ENCODE measurements at places on chromosomes 1 and 21.

- DNase-seq, result no peak
Measured at GRCh38 chr1:118115567-118116295, 69.3 kb downstream of the SPAG17 start.

- DNase-seq, result peak; percentile 92
Measured at GRCh38 chr1:85297855-85298629, 21.6 kb upstream of the BCL10 start.

DNA sequence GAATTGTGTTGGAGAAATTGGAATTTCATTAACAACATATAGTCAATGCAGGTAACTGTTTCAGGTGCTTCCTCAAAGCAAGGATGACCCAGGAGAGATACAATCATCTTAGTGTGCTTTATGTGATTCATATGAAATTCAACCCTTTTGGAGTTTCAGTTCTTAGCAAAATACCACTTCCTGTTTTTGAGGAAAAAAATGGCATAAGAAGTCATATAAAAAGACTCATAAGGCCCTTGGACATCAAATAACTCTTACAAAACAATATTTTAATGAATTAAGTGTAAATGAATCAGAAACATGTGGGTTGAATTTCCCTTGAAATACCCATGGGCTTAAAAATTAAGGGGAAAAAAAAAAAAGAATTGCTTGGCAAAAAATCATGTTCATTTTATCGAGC lies 926.6 kb downstream of the LTN1 start:
- no peak for DNase-seq

GRCh38 chr1:199859491-199859933 lies 168.0 kb upstream of the NR5A2 start:
- DNase-seq, result no peak

GRCh38 chr1:234605399-234605982 lies 4.5 kb downstream of the IRF2BP2 start:
- no peak for DNase-seq

DNA sequence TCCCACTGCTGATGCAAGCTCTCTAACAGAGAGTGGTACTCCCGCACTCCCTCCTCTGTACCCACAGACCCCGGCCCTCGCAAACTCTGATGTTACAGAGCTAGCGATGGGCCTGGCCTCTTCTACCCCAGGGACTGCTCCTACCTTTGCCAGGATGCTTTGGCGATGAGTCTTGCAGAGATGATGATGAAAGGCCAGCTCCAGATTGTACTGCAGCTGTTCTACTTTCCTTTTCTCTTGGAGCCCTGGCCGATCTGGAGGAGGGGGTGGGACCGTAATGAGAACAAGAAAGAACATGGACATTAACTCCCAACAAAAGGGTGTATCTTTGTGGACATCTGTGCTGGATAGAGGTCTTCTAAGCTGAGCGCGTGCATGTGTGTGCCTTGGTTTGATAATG lies 6.0 kb upstream of the LINGO4 start:
- DNase-seq, result no peak

DNA sequence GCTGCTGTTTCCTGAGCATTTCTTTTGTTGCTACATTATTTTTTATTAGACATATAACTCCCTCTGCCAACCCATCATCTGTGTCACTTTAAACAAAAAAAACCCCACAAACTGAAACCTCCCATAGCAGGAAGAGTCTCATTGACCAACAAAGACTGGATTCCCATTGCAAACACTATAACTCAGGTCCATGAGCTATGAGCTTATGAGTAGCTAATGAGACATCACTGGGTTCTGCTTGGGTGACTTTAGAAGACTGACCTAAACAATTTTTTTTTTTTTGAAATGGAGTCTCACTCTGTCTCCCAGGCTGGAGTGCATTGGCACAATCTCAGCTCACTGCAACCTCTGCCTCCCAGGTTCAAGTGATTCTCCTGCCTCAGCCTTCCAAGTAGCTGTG lies 212.8 kb downstream of the LTN1 start:
- no peak for DNase-seq

GRCh38 chr1:56215771-56216170 lies 363.6 kb downstream of the PLPP3 start:
- no peak for DNase-seq

GRCh38 chr1:151986501-151987190 lies 7.0 kb downstream of the S100A10 start:
- DNase-seq, result no peak

- DNase-seq, result peak; percentile 72
Measured at GRCh38 chr1:159869173-159869572, 6.7 kb upstream of the VSIG8 start.

- no peak for DNase-seq
Measured at GRCh38 chr1:150606463-150607142, 22.8 kb downstream of the ENSA start.

DNA sequence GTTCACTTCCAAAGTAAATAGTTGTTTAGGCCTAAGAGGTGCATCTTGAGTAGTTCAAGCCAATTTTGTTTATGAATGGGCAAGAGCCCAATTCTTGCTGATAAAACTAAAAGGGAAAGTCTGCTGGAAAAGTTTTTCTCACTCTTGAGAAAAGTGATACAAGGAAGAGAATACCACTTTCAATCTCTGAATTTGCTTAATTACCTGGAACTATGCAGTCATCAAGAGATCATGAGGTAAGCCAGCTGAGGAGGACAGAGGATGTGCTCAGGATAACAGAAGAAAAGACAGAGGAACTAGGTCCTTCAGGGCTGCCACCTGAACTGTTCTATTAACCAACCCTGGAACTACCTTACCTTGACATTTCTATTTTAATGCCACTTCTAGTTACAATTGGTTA lies 42.2 kb downstream of the ILDR2 start:
- DNase-seq, result no peak

- DNase-seq, result no peak
Measured at GRCh38 chr1:51690285-51690961, 73.5 kb downstream of the OSBPL9 start.

DNA sequence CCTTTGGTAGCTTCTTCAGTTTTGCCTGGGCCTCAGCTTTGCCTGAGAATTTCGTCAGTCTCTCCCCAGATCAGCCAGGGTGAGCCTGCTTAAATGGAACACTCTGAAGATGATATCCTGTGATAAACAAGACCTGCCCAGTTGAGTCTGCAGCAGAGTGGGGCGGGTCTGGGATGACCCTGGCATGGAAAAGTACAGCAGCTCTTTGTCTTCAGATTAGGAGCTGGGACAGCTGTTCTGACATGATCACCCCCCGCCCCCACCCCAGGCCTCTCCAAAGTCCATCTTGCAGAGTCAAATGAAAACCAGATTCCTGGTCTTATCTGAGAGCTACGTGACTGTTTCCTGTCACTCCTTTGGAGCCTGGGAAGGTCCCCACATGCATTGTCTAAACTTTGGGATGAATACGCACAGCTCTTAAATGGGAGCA lies 2.2 kb upstream of the TMEM51 start:
- no peak for DNase-seq

DNA sequence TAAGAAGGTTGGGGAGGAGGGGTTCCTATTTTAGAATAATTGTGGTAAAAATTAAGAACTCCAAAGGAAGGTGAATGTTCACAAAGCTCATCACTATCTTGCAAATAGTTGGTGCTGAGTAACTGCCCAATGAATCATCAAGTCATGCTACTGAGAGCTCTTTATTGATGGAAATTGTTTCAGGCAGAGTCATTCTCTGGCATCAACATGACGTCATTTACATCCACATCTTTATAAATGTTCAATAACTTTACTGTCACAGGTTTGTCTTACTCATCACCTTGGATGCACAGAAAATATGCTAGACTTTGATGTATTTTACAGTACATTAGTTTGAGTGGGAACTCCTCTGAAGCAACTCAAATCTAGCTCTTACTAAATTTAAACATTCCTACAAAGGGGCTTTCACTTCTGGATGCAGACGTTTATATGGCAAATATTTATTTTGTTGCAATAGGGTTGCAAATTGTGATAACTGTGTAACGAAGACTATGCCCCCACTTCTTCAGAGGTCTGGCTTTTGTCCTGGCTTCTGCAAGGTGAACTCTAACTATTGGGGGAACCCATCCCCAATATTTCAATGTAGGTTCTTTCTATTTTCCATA lies 273.7 kb upstream of the AJAP1 start:
- no peak for DNase-seq

DNA sequence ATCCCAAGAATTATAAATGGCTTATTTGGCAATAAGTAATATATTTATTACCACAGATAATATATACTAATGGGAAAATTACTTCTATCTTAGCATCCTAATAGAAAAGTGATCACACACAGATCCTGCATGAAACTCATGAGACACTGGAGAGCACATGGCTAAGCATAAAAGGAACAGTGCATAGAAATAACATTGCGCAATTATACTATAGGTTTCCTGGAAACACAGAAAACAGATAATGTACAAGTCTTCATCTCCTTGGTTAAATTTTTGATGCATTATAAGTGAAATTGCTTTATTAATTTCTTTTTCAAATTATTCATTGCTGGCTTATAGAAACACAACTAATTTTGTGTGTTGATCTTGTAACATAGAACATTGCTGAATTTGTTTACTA lies 210.4 kb downstream of the USH2A start:
- DNase-seq, result no peak

DNA sequence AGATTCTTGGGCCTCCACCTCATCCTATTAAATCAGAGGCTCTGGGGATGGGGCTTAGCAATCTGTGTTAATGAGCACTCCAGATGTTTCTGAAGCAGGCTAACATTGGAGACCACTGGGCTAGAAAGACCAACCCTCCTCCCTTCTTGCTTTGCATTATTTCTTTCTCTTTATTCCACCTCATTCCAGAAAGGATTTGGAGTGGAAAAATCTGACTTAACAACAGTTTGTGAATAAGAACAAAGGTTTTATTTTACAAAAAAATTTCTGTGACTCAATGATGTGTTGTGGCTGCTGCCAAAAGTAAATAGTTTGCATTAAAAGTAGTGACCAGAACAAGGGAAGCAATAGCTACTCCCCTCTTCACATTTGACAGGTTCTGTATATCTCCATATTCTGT lies 79.4 kb downstream of the TGFB2 start:
- DNase-seq, result no peak

DNA sequence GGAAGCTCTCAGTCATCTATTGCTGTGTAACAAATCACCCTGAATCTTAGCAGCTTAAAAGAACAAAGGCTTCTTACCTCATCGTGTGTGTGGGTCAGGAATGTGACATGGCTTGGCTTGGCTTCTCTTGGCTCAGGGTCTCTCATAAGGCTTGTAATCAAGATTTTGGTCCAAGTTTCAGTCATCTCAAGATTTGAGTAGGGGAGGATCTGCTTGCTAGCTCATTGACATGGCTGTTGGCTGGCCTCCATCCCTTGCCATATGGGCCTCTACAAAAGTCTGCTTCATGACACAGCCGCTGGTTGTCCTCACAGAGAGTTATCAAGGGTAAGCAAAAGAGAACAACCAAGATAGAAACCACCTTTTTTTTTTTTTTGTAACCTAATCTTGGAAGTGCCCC lies 207.7 kb downstream of the PTPRC start:
- no peak for DNase-seq
